ENCODE measurements at places on chromosomes 4 and X.
A peak's percentile ranks its signal among the peaks of the same experiment; 100 is the strongest.

- DNase-seq: no peak
Observed at GRCh38 chrX:53445977-53446376, 11.8 kb upstream of the HSD17B10 start.

DNA sequence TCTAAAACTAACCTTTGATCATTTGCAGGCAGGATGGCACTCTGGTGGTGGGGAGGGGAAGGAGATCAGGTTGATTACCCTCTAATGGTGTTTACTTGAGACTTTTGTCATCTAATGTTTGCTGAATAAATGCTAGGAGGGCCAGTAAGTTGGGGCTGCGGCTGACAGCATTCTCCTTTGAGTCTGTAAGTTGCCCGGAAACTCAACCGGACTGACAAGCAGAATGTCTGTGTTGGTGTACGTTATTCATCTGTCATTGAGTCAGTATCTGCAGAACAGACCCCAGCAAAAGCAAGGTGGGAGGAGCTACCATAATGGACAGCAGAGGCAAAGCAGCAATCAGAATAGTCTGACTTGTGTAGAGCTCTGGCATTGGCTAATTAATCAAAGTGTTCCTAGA is 1210.6 kb upstream of the PABPC4L start:
- no peak for DNase-seq

GRCh38 chr4:102578270-102578669 is 77.1 kb downstream of the NFKB1 start:
- DNase-seq: no peak

DNA sequence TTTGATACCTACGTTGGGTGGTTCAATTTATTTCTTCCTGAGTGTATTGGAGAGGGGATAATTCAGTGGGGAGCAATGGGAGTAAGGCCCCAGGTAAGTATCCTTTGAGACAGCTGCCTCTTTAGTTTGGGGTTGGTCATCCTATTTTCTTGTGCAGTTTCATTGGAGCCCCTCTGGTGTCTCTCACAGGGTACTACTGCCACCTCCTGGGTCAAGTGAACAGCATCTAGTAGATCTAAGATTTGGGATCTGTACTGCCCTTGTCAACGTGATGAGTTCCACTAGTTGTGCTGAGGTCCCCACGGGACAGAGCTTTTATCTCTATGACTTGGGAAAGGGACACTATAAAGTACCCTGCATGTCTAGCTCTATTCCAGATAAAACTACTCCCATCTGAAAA is 80.6 kb downstream of the PBDC1 start:
- peak; percentile 17 for DNase-seq

GRCh38 chrX:121336831-121337421 is 289.5 kb downstream of the GLUD2 start:
- DNase-seq: no peak

DNA sequence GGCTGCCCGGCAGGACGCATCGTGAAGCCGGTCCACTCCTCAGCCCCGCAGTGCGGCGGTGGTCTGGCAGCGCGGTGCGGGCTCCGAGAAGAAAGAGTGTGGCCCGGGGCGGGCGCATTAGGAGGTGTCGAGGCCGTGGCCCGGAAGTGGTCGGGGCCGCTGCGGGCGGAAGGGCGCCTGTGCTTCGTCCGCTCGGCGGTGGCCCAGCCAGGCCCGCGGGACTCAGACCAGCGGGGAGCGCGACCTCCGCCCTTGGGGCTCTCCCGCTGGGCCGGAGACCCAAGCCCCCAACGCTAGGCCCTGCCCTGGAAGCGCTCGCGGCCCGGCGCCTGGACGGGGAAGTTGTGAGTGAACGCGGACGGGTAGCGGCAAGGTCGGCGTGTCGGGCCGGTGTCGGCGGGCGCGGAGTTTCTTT is 60.0 kb downstream of the HS3ST1 start:
- DNase-seq: no peak

DNA sequence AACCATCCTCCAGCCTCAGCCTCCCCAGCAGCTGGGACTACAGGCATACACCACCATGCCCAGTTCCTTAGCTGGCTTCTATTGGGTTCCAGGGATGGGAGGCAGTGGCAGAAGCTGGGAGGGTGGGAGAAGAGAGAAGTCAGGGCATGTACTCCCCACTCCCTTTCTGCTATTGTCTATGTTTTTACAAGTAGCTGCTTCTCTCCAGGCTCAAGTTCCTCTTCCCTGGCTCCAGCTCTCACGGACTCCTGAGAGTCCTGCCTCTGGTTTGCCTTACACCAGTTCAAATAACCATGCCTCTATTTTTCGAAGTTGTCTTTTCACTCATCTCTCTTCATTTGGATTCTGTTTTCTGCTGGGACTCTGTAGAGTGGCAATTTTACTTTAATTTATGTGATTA is 2.9 kb downstream of the TBC1D9 start:
- DNase-seq: no peak

- no peak for DNase-seq
Observed at GRCh38 chrX:84156821-84157220, 31.2 kb downstream of the RPS6KA6 start.

DNA sequence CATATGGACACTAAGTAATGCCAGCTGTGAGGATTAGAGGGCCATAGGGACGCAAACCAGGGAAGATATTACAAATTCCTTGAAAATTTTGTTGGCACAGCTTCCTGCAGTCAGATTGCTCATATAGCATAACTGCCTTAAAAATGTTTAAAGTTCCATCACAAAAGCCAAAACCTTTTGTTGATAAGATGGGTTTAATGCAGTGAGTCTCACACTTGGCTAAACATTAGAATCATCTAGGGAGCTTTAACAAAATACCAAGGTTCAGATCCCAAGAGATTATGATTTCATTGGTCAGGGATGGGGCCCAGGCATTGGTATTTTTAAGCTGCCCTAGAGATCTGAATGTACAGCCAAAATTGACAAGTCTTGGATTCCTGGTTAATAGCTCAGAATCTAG is 376.5 kb upstream of the MAD2L1 start:
- DNase-seq: no peak

DNA sequence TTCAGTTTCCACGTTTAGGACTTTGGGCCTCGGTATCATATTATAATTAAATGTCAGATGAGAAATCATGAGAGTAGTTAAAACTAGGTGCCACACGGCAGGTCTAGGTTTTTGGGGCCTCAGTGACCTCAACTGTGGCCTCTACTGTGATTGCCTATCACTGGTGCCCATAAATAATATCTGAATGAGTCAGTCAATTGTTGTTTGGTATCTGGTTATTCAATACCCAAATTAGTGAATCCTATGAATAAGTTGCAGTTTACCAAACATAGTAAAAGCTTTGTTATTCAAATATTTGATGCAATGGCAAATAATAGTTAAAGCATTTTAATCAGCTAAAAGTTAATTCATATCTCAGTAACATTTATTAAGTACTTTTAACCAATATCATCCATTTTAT is 188.8 kb downstream of the PPP3CA start:
- DNase-seq: no peak

- DNase-seq: no peak
Observed at GRCh38 chr4:100823993-100824323, 306.1 kb upstream of the EMCN start.

DNA sequence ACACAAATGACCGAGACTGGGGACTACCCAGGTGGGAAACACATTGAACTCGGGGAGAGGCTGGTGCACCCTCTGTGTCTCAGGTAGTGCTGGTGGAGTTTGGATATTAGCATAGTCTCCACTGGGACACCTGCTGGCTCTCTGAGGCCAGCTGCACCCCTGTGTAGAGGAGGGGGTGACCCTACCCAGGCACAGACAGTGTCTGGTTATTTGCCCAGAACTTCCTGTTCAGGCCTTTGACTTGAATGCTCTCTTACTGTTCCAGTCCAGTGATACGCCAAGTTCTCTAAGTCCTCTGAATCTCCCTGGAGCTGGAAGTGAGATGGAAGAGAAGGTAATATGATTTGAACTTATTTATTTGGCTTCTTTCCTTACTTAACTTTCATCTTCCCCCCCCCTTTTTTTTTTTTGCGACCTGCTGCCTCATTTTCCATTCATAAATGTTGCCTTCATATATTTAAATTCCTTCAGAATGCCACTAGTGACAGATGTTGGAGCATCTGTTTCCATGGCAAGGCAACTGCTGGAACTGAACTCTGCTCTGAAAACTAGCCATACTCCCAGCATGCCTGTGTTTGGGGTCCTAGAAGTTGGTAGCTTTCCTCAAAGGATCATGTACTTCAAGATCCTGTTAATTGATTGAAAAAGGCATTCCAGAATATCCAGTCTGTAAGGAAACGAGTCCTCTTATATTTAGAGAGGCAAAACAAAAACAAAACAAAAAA is 76.7 kb downstream of the AASDH start:
- no peak for DNase-seq

DNA sequence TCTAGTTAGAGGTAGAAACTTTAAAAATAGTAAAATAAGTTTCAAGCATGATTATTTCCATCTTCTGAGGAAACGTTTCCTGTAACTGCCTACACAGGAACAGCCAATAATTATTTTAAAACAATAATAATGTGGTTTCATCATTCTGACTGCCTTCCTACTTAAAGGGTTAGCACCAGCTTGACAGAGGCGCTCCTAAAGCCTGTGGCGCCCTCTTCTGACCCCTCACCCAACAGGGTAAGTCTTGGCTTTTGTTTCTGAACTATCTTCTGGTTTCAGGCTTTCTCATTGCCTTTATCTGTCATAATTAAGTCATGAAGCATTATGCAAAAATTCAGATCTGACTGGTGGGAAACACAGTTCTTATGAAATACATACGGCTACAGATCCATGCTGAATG is 96.7 kb downstream of the ITM2A start:
- peak; percentile 59 for DNase-seq

- no peak for DNase-seq
Observed at GRCh38 chrX:3443184-3443583, 96.7 kb upstream of the MXRA5 start.

- no peak for DNase-seq
Observed at GRCh38 chr4:13988353-13989305, 361.1 kb upstream of the BOD1L1 start.

GRCh38 chr4:109079731-109080130 is 222.7 kb downstream of the COL25A1 start:
- DNase-seq: no peak

DNA sequence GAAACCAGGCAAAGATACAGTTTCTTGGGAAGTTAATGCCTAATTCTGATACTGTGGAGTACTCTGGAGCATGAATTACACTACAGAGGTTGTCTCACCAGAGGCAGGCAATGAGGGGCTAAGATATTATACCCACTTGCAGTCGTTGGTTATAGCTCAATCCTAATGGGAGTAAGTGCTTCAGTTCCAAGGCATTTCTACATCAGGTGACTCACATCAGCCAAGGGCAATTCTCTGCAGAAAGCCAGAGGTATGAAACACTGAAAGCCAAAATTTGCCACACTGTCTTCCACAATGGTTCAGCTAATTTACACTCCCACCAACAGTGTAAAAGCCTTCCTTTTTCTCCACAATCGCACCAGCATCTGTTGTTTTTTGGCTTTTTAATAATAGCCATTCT is 174.0 kb upstream of the IL15 start:
- no peak for DNase-seq
